ENCODE measurements at places on chromosomes 12 and 14.

GRCh38 chr12:19223018-19223417 lies 93.5 kb downstream of the PLEKHA5 start:
- no peak for DNase-seq

GRCh38 chr12:122888232-122888752 lies 7.6 kb downstream of the VPS37B start:
- DNase-seq = peak; percentile 78

DNA sequence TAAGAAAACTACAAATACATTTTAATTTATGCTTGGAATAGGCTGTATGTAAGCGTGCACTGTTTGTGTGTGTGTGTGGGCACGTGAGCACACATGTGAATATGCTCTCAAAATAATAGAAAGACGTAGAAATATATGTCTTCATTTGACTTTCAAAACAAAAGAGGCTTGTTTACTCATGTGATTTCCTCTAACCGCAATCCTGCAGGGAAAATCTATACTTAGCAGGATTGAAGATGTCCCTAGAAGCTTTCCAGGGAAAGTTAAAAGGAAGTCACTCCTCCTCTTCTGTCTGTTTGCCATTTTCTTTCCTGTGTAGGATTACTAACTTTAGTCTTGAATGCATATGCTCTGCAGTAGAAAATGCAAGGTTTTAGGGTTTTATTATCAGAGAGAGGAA lies 404.7 kb downstream of the MDGA2 start:
- DNase-seq = no peak

DNA sequence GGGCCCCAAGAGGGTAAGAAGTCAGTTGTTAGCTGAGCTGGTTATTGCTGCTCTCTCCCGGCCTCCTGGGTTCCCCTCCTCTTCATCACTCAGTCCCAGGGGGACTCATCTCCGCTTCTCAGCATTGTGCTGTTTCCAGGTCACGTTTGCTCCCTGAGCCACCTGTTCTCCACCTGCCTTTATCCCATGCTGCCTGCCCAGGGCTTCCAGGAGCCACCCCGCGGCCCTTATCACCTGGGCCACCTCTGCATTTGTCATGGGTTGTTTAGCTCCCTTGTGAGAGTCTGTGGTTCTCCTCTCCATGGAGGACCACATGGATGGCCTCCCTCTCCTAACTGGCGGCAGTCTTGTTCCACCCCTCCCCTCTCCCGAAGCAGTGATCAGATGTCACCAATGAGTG lies 36.0 kb downstream of the SYNDIG1L start:
- DNase-seq = no peak

DNA sequence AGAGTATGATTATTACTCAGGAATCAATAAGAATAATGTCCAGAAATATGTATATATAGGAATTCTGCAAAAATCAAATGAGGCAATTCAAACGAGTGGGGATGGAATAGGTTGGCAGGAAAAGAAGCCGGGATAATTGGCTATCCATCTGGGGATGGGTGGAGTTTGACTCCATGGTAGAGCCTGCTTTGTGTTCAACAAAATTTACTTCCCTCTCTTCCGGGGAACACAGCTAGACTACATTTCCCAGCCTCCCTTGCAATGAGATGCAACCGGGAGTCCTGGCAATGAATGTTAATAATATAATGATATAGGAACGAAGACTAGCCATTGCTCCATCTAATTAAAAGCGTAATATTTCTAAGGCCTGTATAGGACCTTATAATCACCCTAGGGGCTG lies 146.6 kb downstream of the EFCAB11 start:
- DNase-seq = no peak

GRCh38 chr12:16344269-16344668 lies 3.2 kb upstream of the MGST1 start:
- DNase-seq = no peak

DNA sequence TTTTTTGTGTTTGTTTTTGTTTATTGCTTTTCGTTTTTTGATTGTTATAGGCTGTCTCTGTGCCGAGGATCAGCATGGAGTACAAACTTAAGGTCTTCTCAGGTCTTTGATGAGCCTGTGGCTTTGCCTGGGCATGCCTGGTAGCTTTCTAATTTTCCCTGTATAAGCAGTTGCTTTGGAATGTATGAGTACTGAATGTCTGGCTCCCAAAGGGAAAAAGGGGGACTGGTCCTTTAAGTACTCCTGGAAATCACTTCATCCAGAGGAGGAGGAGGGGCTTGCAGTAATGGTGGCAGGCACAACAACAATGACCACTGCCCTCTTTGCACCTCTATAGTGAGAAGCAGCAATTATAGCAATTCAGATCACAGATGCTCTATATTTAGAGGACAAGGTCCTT lies 67.6 kb upstream of the TTC7B start:
- no peak for DNase-seq

- no peak for DNase-seq
Observed at GRCh38 chr12:85281636-85282312, 1.8 kb downstream of the ALX1 start.

- no peak for DNase-seq
Observed at GRCh38 chr14:35368139-35368460, 36.4 kb downstream of the NFKBIA start.

DNA sequence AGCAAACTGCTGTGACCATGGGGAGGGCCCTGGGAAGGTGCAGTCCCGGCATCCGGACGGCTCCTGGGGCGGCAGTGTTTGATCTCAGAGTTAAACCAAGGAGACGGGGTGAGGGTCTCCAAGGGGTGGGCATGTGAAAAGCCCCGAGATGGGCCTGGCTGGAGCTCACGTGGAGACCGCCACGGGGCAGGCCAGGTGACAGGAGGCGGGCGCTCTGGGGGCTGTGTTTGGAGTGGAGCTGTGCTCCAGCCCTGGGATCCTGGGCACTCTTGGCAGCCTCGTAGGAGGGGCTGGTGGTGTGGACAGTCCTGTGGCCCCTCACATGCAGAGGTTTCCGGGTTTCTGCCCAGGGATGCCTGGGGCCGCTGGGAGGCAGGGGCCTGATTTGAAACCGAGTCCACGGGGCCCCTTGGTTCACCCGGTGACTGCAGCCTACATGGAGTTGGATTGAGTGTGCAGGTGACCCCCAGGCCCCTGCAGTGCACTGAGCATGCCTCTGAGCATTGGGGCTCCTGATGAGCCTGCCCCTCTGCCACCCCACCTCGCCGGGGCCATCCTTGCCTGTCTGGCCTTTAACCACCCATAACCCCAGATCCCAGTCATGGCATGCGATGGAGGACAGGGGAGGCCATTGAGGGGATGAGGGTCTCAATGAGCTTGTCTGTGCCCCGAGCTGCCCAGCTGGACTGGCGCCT lies 8.4 kb downstream of the KIF26A start:
- DNase-seq = no peak

GRCh38 chr12:18823461-18823860 lies 85.5 kb downstream of the CAPZA3 start:
- no peak for DNase-seq

GRCh38 chr14:102917469-102918211 lies 4.8 kb upstream of the AMN start:
- DNase-seq = peak; percentile 70

GRCh38 chr12:113245695-113246477 lies 24.6 kb downstream of the TPCN1 start:
- peak; percentile 90 for DNase-seq

DNA sequence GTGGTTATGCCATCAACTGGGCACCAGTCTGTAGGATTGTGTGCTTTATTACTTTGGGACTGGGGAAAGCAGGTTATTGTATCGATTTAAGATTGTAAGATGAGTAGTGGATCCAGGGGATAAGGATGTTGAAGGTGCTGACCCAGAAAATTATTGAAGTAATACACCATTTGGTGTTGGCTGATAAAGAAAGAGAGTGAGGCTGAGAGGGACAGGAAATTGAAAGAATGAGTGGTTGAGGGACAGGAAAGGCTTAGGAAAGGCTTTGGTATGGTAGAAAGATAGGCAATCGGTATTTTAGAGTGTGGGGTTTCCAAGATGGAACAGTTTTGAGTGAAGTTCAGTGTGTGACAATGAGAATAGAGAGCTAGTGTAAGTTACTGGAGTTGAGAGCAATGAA lies 12.3 kb downstream of the PPHLN1 start:
- no peak for DNase-seq

GRCh38 chr14:79730953-79731352 lies 480.4 kb downstream of the DIO2 start:
- DNase-seq = no peak

DNA sequence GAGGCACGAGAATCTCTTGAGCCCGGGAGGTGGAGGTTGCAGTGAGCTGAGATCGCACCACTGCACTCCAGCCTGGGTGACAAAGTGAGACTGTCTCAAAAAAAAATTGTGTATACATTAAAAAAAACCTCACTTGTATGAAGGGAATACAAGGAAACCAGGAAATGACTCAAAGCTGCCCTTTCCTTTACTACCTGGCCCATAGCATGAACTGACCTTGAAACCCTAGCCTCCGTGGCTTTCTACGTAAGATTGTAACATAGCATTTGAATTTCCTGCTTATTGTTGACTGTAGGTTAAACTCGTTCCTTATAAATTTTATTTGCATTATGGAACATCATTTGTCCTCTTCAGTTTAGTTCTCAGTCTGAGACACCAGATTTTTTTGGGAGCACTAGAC lies 9.1 kb upstream of the DDX47 start:
- no peak for DNase-seq

DNA sequence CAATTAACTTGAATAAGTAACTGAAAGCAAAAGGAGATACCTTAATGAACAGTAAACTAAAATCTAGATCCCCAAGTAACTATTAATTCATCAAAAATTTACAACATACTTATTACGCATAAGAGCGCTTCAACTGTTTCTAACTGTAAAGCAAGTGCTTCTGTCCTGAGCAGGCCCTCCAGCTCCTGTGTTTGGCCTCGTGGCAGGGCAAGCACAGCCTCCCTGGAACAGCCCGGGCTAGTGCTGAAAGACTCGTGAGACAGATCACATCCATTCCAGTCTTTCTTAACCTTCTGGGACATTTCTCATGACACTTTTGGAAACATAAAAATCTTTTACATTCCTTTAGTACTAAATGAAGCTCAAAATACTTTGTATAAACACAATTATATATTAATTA lies 178.8 kb upstream of the ABCD2 start:
- no peak for DNase-seq

GRCh38 chr12:98238515-98239130 lies 276.8 kb upstream of the TMPO start:
- no peak for DNase-seq

- DNase-seq = no peak
Observed at GRCh38 chr12:7292300-7292699, 11.6 kb upstream of the ACSM4 start.

DNA sequence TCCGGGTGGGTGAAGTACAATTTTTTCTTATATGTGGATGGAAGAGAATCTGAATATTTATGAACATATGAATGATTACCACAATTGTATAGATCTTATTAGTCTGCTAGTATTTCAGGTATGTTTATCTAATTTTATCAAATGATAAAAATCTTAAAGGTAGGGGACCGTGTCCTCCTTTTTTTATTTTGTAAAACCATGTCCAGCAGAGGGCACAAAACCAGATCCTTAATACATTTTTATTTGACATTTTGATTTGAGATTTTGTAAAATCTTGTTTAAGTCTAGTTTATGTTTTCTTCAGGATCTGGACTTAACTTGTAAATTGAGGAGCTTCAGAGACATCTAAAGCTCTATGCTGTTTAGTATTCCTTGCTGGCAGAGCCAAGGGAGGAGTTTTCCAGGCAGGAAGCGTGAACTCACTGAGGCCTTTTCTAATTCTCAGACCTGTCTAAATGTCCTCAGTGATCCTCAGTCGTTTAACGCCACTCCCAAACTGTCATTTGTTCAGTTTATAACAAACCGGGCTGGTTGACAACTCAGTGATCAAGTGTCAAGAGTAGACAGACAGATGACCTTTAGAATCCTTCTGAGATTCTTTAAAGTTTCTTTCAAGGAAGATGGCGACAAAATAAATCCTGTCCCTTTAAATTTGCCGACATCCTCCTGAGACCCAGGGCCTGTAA lies 263.9 kb downstream of the KTN1 start:
- DNase-seq = no peak

GRCh38 chr12:58369576-58369975 lies 428.2 kb downstream of the ATP23 start:
- no peak for DNase-seq

GRCh38 chr12:48977290-48978281 lies 536 bp upstream of the WNT1 start:
- DNase-seq = peak; percentile 71

All from transverse colon (tissue), 4 donors.